ENCODE measurements at places on chromosomes 11 and 22.

DNA sequence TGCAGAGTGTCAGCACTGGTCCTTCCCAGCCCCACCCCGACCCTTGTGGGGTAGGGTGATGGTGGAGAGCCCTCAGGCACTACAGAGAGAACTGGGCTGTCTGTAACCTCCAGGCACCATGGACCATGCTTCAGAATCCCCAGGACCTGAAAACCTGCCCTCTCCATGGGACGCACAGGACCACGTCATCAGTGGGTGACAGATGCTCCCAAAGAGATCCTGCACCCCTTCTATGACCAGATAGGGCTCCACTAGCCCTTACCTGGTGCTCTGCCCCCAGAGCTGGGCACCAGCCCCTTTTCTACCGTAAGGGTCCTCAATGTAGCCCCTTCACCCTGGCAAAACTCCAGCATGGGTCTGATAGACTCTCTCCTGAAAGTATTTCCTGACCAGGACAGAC is 165.9 kb upstream of the NECTIN1 start:
- no peak for DNase-seq

DNA sequence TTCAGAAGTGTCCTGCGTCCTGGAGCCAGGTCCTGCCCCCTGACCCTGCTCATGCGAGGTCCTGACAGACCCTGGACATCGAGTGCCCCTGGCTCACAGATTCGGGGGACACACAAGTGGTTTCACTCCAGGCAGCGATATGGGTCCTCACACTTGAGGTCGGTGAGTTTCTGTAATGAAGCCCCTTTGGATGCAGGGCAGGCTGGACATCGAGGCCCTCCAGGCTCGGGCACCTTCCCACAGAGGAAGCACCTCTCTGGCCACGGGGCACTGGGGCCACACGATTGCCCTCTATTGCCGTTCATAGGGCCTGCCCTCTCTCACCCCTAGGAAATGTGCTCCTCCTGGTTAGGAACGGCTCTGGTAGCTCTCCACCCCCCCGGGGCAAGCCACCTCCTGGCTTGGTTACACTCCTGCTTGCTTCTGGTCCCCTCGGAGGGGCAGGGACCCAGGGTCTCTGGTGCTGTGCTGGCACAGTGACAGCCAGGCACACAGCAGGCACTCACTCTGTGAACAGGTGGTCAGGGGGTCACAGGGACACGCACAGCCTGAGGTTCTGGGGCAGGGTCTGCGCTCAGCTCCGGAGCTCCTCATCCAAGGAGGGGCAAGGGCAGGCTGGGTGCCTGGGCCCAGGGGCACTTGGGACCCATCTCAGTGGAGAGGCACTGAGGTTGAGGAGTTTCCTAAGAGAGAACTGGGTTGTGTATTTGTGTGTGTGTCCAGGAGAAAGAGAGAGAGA is 907.7 kb downstream of the BRD1 start:
- DNase-seq, result no peak

DNA sequence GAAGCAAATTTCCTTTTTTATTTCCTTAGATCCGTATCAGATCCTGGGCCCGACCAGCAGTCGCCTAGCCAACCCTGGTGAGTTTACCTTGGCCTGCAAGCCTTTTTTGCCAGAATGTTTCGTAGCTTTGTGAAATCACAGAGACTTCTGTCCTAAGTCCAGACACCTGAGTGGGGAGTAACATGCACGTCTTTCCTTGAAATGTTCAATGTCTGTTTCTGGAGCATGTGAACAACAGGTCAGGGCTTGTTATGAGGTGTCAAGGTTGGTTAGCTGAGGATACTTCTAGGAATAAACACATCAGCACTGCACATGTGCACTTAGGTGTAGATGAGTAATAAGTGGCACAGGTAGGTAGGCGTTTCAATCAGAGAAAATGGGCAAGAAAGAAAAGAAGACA is 58.0 kb downstream of the KCNJ1 start:
- no peak for DNase-seq

DNA sequence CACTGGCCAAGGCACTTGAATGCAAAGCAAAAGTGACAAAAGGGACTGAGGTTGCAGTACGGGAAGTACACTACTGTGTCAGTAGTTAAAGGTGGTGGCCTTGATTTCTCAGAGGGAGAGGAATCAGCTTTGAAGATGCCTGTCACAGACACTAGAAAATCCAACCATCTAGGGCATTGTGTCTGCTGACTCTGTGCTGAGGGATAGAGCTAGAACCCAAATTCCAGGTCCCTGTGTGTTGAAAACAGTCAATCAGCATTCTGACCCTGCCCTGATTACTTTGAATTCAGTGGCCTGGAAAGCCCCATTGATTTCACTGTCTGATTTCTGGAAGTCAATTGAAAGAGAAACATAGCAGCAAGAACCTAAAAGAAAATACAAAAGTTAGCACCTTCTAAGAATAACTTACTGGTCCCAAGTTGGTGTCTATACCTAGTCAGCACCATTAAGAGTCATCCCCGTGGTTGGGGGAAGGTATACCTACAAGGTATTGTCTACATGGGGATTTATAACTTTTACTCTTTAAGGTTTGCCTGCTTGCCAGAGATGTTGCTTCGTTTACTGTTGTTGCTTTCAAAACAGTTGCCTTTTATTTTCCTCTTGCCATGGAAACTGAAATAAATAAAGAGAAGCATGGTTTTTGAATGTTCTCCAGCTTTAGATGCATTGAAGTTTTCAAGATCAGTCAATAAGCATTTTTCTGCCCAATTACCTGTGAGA is 97.3 kb downstream of the PDHX start:
- no peak for DNase-seq

- DNase-seq, result no peak
Observed at GRCh38 chr11:19574916-19575315, 137.7 kb upstream of the NAV2 start.
